Brain microvascular endothelial cell (primary cell): ENCODE measurements at places on chromosomes 2 and 18.

DNA sequence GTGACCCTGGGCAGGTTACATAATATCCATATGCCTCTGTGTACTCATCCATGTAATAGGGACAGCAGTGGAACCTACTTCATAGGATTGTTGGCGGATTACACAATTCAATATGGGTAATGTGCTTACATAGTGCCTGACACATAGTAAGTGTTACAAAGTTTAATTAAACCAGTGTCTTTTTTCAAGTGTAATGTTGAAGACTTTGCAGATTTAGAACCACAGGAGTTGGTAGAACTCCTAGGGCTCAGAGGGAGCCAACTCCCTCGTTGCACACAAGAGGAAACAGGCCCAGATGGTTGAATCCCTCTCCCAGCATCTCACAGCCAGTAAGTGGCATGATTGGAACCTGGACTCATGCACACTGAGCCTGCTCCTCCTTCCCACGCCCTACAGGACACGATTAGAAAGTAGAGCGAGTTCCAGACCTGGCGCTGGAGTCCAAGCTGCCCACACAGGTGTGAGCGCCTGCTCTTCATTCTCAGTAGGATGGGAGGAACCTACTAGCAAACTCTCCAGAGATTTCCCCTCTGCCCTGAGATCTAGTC, 97.8 kb downstream of the VSNL1 start:
- DNase-seq: no peak

DNA sequence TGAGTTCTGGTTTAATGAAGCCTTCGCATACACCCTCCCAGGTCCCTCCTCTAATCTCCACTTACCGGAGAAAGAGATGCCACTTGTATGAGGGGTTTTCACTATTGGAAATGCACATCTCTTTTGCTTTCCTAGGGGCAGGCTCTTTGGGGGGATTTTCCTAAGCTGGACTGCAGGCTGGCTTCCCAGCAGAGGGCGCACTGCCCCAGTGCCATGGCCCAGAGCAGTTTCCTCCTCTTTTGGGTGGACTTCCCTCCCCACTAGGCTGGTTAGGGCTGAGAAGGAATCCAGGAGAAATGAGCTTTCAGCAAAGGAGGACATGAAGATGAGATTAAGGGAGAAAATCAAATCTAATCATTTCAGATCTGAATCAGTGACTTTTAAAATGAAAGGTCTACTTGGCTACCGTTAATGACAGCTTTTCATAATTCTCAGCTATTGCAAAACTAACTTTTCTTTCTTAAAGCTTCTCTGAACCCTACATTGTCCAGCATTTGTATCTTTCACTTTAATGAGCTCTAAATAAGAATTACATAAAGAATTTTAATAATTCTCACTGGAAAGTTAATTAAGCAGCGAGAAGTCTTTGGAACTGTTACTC, 784.1 kb upstream of the FANCL start:
- peak; percentile 13 for DNase-seq

DNA sequence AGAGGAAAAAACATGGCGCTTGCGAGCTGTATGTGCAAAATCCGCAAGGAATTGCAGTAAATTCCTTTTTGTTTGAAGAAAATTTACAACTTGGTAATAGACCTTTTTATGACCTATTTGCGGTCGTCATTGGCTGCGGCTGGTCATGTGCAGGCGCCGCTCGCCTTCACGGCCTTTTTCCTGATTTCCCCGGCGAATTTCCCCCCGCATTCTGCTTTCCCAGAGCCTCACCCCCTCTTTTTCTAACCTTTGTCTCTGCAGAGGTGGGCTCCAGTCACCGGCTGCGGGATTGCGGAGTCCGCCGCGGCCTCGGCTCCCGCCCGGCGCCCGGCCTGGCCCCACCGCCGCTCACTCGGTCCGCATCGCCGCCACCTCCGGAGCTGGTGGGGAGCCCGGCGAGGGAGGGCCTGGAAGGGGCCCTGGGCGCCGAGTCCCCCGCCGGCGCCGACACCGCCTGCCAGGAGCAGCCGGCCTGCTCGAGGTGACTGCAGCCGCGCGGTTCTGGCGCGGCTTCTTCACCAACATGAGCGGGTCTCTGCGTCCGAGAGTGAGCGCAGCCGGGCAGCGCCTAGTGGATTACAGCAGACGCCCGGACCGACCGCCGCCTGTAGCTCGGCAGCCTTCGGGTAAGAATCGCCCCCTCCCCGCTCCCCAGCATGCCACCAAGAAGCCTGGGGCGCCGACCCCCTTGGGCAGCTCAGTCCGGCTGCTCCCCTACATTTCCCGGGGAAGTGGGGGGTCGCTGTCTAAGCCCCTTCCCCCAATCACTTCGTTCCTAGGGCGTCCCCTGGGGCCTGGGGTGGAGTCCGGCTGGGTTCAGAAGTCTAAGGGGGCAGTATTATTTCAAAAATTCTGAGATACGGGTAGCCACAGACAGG, 7.1 kb downstream of the HOXD8 start:
- no peak for DNase-seq

DNA sequence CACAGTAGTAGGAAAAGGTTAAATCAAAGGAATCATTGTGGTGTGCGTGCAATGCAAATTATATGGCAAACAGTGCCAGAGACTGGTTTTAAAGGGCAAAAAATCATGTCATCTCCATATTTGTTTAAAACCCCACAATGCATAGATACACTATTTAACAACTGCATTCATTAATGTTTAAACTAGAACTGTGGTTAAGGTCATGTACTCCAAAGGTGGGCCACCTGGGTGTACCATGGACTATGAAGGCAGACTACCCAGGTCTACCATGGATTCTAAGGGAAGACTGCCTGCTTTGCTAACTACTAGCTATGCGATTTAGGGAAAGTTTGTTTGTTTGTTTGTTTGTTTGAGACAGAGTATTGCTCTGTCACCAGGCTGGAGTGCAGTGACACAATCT, 356.3 kb downstream of the ZEB2 start:
- DNase-seq: no peak

- DNase-seq: no peak
These were observed 917.8 kb upstream of the SLC39A10 start for GRCh38 chr2:194739217-194739616.

GRCh38 chr2:12725233-12726187, 8.8 kb downstream of the TRIB2 start:
- DNase-seq: no peak

DNA sequence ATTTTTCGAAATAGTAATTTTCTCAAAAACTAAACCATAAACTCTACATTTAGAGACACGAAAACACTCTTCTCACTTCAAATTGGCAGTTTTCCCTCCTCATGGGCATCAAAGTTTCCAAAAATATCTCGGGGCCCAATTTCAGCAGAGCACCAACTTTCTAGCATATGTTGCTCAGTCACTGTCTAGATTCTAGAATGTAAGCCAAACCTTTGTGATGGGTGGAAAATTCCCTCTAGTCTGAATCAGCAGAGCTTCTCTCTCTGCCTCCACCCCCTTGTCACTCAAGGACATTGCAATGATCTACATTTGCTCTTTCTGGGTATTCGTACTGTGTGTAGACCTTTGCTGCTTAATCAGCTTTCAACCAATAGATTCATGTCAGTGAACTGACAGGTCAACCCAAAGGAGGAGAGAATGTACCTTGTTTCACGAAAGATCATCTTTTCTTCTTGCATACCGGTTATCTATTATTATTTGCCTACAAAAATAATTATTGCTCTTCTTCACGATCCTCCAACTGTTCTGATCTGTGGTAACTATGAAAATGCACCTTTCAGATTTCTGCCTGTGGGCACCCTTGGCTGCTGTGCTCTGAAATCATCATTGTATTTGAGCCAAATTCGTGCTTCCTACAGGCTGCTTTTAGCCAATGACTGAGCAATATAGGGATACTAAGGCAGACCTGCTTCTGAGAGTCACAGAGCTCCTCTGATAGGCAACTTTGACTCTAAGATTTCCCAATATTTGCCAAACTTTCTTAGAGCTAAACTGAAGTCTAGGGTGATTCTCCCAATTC, 38.7 kb upstream of the GLS start:
- DNase-seq: no peak

- DNase-seq: no peak
These were observed 5.7 kb upstream of the OTOS start for GRCh38 chr2:240146141-240146561.

DNA sequence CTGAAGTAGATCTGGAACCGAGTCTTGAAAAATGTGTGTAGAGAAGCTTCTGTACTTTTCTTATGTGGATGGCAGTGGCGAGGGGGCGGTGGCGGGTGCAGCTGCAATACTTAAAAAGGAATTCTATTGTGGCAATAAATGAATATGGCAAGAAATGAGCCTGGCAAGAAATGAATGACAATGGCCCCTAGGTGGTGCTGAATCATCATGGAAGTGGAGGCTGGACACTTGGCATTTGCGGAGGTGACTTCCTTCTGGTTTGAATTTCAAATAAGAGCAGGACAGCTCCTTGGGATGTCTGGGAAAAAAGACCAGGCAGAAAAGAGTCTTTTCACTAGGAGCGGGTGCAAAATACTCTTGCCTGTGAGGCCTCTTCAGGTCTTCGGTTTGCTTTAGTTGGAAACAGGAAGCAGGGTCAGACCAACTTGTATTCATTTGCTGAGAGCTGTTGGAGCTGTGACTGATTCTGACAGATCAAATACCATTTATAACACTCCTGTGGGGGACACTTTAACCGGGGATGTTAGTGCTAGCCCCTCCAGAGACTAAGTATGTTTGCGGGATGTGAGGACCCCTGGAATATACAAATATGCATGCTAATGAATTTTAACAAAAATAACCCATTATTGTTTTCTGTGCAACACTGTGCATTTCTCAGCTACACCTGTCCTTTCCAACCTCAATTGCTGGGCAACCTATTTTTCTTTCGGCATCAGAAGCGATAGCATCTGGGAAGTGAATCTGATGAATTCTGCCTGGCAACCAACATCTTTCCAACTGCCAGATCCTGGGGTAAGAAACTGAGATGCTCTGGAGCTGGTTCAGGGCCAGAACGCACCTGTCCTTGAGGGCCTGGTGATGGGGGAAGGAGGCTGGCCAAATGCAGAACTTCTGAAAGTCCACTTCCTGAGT, 35.4 kb downstream of the FASTKD2 start:
- peak; percentile 70 for DNase-seq

- DNase-seq: no peak
These were observed 17.1 kb upstream of the TMEM237 start for GRCh38 chr2:201660293-201660895.

DNA sequence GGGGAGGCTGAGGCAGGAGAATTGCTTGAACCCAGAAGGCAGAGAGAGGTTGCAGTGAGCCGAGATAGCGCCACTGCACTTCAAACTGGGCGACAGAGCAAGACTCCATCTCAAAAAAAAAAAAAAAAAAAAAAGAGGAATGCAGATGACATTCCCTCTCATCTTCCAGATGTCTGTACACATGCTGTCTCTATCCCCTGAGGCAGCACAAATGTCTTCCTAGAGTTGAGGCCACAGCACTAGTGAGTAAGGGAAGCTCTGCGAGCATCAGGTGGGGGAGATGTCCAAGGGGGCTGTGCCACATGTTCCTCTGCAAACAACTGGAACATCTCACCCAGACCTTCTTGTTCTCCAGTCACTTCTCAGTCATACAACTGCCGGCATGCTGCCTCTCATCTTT, 35.6 kb upstream of the LRRC30 start:
- no peak for DNase-seq

DNA sequence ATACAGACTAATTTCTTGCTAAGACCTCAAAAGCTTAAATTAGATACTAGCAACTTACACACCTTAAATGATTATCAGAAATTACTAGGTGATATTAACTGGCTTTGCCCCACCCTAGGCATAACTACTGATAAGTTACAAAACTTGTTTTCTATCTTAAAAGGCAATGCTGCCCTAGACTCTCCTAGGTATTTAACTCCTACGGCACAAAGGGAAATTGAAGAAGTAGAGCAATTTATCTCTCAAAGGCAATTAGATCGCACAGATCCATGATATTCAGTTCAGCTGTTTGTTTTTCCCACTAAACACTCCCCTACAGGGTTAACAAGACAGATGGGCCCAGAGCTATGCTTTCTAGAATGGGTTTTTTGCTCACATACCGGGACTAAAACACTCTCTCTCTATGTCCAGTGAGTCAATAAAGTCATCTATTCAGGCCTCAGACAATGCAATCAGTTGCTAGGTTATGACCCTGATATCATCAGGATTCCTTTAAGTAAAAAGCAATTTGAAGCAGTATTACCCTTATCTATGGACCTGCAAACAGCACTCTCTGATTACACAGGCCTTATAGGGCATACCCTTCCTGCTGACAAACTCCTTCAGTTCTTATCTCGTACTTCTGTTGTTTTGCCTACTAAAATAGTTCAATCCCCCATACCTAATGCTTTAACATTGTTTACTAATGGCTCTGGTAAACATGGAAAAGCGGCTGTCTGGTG, 14.3 kb downstream of the MAP3K2 start:
- no peak for DNase-seq

- no peak for DNase-seq
These were observed 469.4 kb upstream of the SMIM21 start for GRCh38 chr18:75896865-75897264.

DNA sequence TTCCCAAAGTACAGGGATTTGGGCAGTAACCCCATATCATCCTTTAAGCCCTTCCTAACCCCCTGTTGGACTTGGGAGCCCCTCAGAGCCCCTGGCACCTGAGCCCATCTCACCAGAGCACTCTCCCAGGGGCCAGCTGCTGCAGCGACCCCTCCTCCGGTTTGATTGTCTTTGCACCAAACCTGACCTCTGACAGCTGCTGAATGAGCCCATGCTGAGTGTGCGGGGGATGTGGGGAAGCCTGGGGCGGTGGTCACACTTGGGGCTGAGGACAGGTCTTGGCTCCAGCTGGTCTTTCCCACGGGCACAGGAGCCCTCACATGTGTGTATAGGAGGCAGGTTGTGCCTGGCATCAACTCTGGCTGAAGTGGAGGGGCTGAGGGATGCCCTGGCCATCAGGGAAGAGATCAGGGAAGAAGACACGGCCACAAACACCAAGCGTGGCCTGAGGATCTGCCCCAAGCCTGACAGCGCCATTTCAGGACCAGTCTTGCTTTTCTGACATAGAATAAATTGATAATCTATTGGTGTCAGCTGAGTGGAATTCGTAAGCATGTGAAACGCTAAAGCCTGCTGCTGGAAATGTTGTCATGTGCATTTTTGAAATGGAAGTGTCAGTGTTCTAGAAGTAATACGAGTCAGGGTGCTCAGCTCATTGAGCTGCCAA, 102.4 kb downstream of the ACKR3 start:
- no peak for DNase-seq

DNA sequence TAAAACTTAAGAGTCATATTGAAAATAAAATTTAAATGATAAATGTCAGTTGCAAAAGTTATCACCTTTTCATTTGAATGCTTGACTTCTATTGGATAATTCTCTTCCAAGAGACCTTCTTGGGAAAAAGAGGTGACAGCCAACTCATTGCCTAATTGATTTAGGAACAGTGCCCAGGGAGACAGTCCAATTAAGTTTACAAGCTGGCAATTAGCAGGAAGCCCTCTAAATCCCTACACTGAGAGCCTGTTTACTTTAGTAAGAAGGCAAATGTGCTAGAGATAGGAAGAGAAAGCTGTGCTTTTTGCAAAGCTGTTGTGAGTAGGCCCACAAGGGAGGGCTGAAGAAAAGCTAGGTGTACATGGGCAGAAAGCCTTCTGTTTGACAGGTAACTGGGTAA, 189.1 kb downstream of the WDPCP start:
- no peak for DNase-seq

DNA sequence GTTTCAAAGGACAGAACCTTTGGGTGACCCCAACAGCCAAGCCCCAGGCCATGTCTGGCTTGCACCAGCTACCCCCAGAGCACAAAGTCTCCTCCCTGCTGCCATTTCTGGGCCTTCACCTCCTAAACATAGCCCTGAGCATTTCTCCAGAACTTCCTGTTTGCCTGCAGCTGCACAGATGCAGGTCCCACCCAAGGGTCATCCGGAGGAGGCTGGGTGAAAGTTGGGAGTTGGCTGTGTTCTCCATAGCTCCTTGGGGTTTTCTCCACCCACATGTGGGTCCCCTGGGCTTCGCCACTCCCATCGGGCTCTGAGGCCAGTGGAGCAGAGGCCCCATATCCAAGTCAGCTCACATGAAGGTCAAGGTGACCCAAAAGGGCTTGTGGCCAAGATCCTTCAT, 4.3 kb downstream of the TNP1 start:
- DNase-seq: no peak
